ENCODE measurements at places on chromosomes 6 and 20. TPM values are rescaled to one million over a fixed set of nuclear protein-coding genes. Genes with fewer than 3 reads are reported as not detected.

- H3K4me3 ChIP-seq, result no peak overlapping the region
- H3K27me3 ChIP-seq, result no peaks in the 10 kb centered on the region
- H3K36me3 ChIP-seq, result no peaks in the 10 kb centered on the region
- H3K4me1 ChIP-seq, result no peaks in the 10 kb centered on the region
These were observed 35.5 kb upstream of the HSF2 start for GRCh38 chr6:122363769-122364483.

Gene BPIFB1
- not detected for total RNA-seq

- no peak overlapping the region for H3K4me3 ChIP-seq
- H3K27ac ChIP-seq, result no peak overlapping the region
- no peaks in the 10 kb centered on the region for H3K36me3 ChIP-seq
- DNase-seq, result no peak
These were observed 38.8 kb downstream of the CPNE5 start for GRCh38 chr6:36800223-36801076.

GRCh38 chr6:83430611-83431544, at the start of gene ME1:
ME1 (minus strand) TSS chr6:83431051; CDS start chr6:83430954, 97 bp downstream.
- peak within 1 kb of the TSS; percentile 96 for H3K27ac ChIP-seq
- peak; percentile 52 for DNase-seq
- no peaks in the 10 kb centered on the region for H3K27me3 ChIP-seq
- peaks cover 4% of the 10 kb centered on the region for H3K36me3 ChIP-seq
- peaks cover 12% of the 10 kb centered on the region for H3K4me1 ChIP-seq
- H3K4me3 ChIP-seq, result peak within 1 kb of the TSS; percentile 80

DNA sequence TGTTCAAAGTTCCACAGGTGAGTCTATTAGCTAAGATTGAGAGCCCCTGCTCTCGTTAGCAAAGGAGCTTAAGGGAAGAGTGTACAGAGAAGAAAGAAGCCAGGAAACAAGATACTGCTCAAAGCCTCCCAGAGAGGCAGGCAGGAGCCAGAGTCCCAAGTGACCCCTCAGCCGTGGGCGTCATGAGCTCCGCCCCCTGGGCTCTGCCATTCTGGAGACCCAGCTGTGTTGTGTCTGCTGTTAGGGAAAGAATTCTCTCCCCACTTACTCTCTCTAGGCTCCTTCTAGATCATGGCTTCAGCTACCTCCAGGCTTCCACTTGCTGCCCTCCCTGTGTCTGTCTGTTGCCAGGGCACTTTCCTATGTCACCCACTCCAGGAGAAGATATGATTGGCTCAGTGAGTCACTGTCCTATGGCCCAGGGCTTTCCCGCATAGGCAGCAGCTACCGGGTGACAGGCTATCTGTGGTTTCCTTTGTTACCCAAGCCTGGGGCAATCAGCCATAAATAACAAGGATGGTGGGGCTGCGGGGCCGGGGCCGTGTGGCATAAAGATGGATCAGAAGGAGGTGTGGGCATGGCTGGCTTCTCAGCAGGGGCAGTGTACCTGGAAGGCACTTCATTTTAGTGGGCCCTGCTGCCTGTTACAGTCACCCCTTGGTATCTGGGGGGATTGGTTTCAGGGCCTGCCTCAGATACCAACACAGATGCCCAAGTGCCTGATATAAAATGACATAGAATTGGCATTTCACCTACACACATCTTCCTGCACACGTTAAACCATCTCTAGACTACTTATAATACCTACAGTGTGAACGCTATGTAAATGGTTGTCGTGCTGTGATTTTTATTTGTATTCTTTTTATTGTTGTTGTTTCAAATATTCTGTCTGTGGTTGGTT, 118.9 kb downstream of the ARMC2 start:
- no peaks in the 10 kb centered on the region for H3K36me3 ChIP-seq
- no peaks in the 10 kb centered on the region for H3K27me3 ChIP-seq
- H3K4me1 ChIP-seq, result peaks cover 18% of the 10 kb centered on the region
- DNase-seq, result no peak
- no peak overlapping the region for H3K4me3 ChIP-seq

GRCh38 chr6:132007474-132008190, 56.5 kb upstream of the CCN2 start:
- no peaks in the 10 kb centered on the region for H3K36me3 ChIP-seq
- peaks cover 2% of the 10 kb centered on the region for H3K4me1 ChIP-seq
- no peak overlapping the region for H3K27ac ChIP-seq

DNA sequence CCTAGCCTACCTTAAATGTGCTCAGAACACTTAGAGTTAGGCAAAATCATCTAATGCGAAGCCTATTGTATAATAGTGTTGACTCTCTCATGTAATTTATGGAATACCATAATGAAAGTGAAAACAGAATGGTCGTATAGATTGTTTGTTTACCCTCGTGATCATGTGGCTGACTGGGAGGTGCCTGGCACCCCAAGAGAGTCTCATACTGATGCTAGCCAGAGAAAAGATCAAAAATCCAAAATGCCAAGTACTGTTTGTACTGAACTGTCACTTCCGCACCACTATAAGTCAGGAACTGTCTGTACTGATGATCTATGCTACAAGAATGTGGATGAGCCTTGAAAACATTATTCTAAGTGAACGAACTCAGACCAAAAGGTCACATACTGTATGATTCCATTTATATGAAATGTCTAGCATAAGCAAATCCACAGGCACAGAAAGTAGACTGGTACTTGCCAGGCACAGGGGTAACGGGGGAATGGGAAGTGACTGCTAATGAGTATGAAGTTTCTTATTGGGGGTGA, 22.4 kb downstream of the ZMYND8 start:
- peak overlapping the region; percentile 89 for H3K27ac ChIP-seq
- DNase-seq, result no peak
- H3K27me3 ChIP-seq, result no peaks in the 10 kb centered on the region
- H3K4me3 ChIP-seq, result no peak overlapping the region

Gene ARMC12
- 0.36 TPM for total RNA-seq

DNA sequence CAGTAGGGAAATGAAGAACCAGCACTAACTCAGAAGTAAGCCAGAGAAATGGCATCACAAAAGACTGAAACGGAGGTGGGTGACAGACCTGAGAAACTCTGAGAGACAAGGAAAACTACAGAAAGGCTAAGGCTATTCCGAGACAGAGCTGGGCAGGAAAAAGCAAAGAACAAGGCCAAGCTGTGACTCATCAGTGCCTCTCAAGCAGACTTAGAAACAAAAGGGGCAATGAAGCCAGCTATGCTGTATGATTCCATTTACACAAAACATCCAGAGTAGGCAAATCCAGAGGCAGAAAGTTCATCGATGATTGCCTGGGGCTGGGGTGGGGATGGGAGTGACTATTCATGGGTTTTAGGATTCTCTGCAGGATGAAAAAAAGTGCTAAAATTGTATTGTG, 50.0 kb downstream of the SLC23A2 start:
- no peaks in the 10 kb centered on the region for H3K4me1 ChIP-seq
- no peak overlapping the region for H3K4me3 ChIP-seq
- DNase-seq, result no peak
- peaks cover 6% of the 10 kb centered on the region for H3K36me3 ChIP-seq
- peak overlapping the region; percentile 45 for H3K27ac ChIP-seq

- H3K36me3 ChIP-seq, result no peaks in the 10 kb centered on the region
- no peak overlapping the region for H3K4me3 ChIP-seq
- H3K4me1 ChIP-seq, result no peaks in the 10 kb centered on the region
- peaks cover 5% of the 10 kb centered on the region for H3K27me3 ChIP-seq
- DNase-seq, result no peak
- no peak overlapping the region for H3K27ac ChIP-seq
These were observed 223.2 kb upstream of the EXOC2 start for GRCh38 chr6:916131-916530.

GRCh38 chr6:46184114-46184513, 13.3 kb upstream of the ENPP5 start:
- H3K27ac ChIP-seq, result no peak overlapping the region
- no peaks in the 10 kb centered on the region for H3K36me3 ChIP-seq
- H3K4me3 ChIP-seq, result no peak overlapping the region
- peaks cover 9% of the 10 kb centered on the region for H3K27me3 ChIP-seq

Gene PPP1R14C
- total RNA-seq, result 1.2 TPM

- H3K27me3 ChIP-seq, result peaks cover 11% of the 10 kb centered on the region
- peaks cover 49% of the 10 kb centered on the region for H3K4me1 ChIP-seq
- H3K27ac ChIP-seq, result no peak overlapping the region
- DNase-seq, result no peak
These were observed 148.8 kb downstream of the CFAP61 start for GRCh38 chr20:20201124-20201523.

Gene PAQR8
- total RNA-seq, result 13.9 TPM

- no peaks in the 10 kb centered on the region for H3K27me3 ChIP-seq
- H3K4me3 ChIP-seq, result no peak overlapping the region
- peaks cover 34% of the 10 kb centered on the region for H3K36me3 ChIP-seq
- no peak overlapping the region for H3K27ac ChIP-seq
- DNase-seq, result no peak
- peaks cover 20% of the 10 kb centered on the region for H3K4me1 ChIP-seq
These were observed 188.3 kb downstream of the SASH1 start for GRCh38 chr6:148530976-148531375.

Gene ACSS1
- 0.72 TPM for total RNA-seq

GRCh38 chr6:390914-391558, 516 bp upstream of the IRF4 start:
- DNase-seq, result no peak
- H3K36me3 ChIP-seq, result no peaks in the 10 kb centered on the region
- H3K27me3 ChIP-seq, result peaks cover 90% of the 10 kb centered on the region
- H3K27ac ChIP-seq, result no peak overlapping the region
- H3K4me3 ChIP-seq, result peak overlapping the region; percentile 2

DNA sequence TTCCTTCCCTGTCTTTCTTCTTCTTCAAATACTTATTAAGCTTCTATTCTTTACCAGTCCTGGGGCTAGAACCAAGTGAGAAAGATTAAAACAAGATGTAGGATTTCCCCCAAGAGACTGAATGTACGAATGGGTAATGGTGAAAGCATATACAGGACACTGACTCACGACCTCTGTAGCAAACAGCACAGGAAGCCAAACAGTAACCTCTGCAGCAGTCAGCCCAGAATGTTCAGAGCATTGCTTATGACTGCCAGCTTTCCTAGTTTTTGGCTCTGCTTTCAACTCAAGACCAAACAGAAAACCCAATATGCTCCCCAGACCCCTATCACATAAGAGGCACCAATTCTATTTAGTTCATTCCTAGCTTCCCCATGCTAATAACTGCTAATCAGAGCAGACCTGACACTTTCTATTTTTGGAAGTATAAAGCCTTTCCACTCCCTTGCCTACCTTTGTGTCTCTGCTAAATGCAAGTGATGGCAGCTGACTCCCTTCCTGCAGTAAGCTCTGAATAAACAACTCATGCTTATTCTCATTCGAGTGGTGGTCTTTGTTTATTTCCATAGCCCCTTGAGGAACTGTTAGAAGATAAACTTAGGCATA, 690.6 kb downstream of the EPM2A start:
- H3K4me3 ChIP-seq, result no peak overlapping the region
- no peak overlapping the region for H3K27ac ChIP-seq
- no peaks in the 10 kb centered on the region for H3K27me3 ChIP-seq
- no peaks in the 10 kb centered on the region for H3K36me3 ChIP-seq

Data from progenitor cell of endocrine pancreas (in vitro differentiated cells).